ENCODE measurements at places on chromosomes 12 and 14. TPM values are rescaled to one million over a fixed set of nuclear protein-coding genes. Genes with fewer than 3 reads are reported as not detected.

GRCh38 chr12:6363330-6364043 lies 11.9 kb downstream of the SCNN1A start:
- peak; percentile 94 for DNase-seq

- DNase-seq = no peak
Observed at GRCh38 chr12:67916266-67916970, 72.8 kb upstream of the IFNG-AS1 start.

DNA sequence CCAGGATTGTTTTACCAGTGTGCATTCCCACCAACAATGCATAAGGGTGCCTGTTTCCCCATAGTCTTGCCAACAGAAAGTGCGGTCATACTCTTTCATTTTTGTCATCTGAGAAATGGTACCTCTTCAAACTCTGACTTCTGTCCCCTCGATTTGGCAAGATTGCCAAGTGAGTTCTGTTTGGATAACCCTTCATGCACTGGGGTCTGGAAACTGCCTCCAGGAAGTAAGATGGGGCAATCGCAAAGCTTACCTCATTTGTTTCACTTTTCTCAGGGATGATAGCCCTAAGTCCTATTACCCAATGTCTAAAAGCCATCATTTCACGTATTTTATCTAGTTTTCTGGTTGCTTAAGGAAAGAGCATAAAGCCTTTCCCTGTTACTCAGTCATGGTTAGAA lies 28.6 kb upstream of the NR1H4 start:
- no peak for DNase-seq

DNA sequence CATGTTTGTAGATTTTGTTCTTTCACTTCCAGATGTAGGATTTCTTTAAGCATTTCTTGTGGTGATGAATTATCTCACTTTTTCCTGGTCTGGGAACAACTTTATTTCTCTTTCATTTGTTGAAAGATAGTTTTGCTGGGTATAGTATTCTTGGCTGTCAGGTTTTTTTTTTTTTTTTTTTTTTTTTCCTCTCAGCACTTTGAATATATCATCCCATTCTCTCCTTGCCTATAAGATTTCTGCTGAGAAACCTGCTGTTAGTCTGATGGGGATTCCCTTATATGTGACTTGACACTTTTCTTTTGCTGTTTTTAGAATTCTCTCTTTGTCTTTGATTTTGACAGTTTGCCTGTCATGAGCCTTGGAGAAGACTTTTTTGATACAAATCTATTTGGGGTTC lies 30.5 kb downstream of the SMCO2 start:
- DNase-seq = no peak

The CPSF2 gene
- total RNA-seq = 48.7 TPM

The RNF212B gene
- total RNA-seq = not detected

DNA sequence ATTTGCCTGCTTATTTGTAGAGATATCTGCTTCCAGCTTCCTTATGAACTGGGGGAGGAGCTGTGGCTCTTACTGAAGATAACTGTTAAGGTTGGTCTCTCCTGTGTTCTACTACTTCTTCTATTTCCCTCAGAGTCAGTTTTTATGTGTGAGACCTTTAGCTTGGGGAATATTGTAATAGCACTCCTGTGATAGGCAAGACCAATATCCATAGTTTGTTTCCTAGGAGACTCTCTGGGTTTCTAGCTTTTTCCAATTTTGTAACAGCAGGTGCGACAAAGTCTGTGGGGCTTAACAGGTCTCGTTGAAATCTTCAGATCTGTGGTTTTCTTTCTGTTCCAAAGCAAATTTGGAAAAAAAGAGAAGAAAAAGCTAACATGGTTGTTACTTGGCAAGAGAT lies at the start of gene OR10G3:
Gene OR10G3, minus strand, starts transcription at position 101 of the 400 bp plus-strand sequence. CDS start 9,332 bp downstream, outside the sequence.
- no peak for DNase-seq

The FGD6 gene
- total RNA-seq = 24.3 TPM

GRCh38 chr12:19351346-19351745 lies 87.9 kb upstream of the AEBP2 start:
- no peak for DNase-seq

The KCNMB4 gene
- 0.83 TPM for total RNA-seq
